CD4-positive, alpha-beta T cell treated with Interleukin-15 for 4 hours (primary cell): ENCODE measurements at places on chromosomes 4 and X.
A peak's percentile ranks its signal among the peaks of the same experiment; 100 is the strongest.

- no peak for DNase-seq
Observed at GRCh38 chr4:40622913-40623312, 6.8 kb downstream of the RBM47 start.

GRCh38 chr4:21954916-21955315 lies 6.3 kb upstream of the KCNIP4 start:
- no peak for DNase-seq

- DNase-seq = no peak
Observed at GRCh38 chrX:16208601-16209000, 41.3 kb downstream of the MAGEB17 start.

GRCh38 chr4:55395529-55396307 lies at the start of gene TMEM165:
Gene TMEM165, plus strand, starts transcription at chr4:55395957. Its CDS starts 233 bp downstream, at chr4:55396190.
- peak; percentile 86 for DNase-seq

GRCh38 chr4:172716291-172716690 lies 452.3 kb upstream of the GALNT7 start:
- DNase-seq = no peak
